Brain (organoid and tissue), 16 donors: ENCODE measurements at places on chromosomes 11 and 22.
A peak's percentile ranks its signal among the peaks of the same experiment; 100 is the strongest.

DNA sequence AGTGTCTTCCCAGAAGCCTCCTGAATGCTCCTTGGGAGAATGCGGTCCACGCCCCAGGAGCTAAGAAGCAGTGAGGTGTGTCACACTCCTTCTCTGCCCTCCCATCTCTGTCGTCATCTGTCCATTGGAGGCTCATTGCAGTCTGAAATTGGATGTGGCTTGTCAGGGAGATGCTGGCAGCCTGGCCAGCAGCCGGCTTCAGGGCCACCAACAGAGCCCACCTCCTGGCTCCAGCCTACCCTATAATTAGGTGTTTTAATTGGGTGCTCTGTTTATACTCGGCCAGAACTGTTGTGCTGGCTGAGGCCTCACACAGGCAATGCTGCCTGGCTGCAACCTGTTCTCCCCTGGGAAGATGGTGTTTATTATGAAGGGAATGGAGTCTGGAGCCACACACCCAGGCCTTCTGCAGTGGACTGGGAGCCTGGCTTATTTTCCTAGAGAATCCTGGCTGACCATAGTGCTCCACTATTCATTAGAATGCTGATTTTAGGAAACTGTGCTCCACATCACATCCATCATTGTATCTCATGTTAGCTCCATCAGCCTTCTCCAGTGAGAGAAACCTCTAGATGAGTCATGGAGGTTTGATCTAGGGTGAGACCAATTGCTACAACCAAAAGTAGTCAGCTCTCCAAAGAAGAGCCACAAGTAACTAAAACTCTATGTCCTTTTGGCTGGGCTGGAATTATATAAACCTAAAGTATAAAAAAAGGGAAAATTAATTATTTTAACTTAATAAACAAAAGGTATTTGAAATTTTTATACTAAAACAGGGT, 86.8 kb upstream of the CRTAM start:
- DNase-seq: peak; percentile 35

DNA sequence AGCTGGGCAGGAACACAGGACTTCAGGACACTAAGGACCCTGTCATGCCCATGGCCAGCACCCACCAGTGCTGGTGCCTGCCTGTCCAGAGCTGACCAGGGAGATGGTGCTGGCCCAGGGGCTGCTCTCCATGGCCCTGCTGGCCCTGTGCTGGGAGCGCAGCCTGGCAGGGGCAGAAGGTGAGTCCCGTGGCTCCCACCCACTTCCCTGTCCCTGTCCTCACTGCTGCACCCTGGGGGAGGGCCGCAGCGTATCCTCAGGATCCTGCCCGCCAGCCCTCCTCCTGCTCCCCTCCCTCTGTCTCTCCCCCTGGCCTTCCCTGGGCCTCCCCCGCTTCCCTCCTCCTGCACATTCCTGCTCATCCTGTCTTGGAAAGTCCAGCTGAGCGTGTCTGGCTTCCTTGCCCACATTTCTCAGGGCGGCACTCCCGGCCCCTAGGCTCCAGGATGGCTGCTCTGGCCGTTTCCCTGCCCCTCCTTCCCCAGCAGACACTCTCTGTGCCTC, 8.7 kb downstream of the CSF2RB start:
- no peak for DNase-seq

GRCh38 chr11:30540781-30541180, 45.4 kb downstream of the MPPED2 start:
- DNase-seq: no peak

- no peak for DNase-seq
These were observed 964 bp upstream of the REXO2 start for GRCh38 chr11:114438303-114438702.

DNA sequence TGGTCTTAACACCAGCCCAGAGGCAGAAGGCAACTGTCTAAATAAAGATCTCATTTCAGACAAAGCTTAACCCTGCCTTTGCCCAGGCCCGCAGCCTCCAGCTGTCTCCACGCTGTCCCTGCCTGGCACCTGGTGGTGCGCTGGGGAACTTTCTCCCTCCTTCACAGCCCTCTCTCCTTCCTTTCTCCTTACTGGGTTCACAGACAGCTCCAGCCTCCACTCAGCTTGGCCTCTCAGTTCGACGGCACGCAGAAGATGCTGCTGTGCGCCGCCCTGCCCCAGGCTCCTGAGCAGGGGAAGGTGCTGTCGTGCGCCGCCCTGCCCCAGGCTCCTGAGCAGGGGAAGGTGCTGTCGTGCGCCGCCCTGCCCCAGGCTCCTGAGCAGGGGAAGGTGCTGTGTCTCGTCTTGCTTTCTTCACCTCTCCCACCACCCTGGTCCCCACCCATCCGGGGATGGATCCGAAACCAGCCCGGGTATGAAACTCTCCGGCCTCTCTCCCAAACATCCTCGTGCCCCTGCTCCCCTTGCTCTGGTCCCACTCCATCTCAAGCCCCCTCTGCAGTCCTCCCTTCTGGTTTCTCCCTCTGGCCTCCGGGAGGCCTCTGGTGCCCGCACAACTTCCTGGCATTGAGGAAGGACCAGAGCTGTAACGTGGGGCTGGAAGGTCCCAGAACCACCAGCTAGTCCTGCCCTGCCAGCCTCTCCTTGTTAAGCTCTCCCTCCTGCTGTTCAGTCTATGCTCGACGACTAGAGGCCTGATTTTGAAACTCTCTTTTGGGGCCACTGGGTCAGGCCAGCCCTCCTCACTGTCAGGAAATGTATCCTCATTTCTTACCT, 22.9 kb upstream of the JAM3 start:
- DNase-seq: no peak

GRCh38 chr11:68140496-68141245, 19.5 kb upstream of the CHKA start:
- DNase-seq: peak; percentile 53

DNA sequence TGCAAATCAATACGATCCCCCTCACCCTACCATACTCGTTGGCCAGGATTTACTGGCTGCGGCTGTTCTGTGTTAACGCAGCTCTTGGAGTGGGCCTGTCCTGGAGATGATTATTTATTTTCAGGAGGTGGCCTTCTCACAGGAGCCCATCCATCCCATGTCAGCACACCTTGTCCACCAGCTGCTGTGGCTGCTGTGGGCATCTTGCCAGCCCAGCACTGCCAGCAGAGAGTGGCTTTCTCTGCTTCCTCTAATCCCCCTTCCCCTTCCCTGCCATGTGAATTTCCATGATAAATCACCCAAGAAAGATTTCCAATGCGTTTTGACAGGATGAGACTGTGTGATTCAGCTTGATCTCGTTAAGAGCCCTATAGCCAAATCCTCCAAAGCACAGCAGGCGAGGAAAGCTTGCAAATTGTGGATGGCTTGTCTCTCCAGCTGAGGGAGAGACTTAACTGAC, 309.1 kb upstream of the C11orf87 start:
- peak; percentile 84 for DNase-seq
